ENCODE measurements at places on chromosomes 16 and 17.

- no peak for DNase-seq
These were observed 3.1 kb downstream of the ZNF843 start for GRCh38 chr16:31439519-31439918.

DNA sequence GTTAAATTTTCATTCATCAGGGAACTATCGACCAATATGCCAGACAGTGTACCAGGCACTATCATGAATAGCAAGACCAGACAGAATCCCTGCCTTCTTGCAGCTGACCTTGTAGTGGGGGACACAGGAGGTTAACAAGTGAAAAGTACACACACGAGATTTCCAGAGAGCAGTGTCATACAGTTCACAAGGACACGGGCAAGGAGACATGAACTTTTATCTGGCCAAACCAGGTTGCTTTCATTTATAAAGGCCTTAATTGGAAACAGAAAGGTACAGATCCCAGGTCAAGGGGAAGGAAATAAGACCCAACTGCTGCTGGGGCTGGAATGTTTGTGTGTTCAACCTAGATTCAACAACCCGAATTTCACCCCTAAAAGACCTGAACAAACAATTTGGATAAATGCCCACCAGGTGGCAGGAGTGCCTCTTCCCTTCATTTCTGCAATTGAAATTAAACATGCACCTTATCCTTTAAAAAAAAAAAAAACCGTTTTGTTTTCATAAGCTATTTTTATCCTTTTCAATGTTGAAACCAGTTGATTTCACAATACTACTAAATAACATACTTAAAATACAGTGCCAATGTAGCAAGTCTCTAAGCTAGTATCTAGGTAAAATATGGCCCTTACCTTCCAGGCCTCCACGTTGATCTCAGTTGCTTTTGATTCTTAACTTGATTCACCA lies 65.9 kb downstream of the EMP2 start:
- DNase-seq = peak; percentile 46

GRCh38 chr17:55236316-55236715 lies 28.4 kb upstream of the HLF start:
- DNase-seq = no peak

GRCh38 chr16:59907611-59908010 lies 1173.5 kb upstream of the GOT2 start:
- DNase-seq = no peak

- peak; percentile 47 for DNase-seq
These were observed 26.5 kb upstream of the C16orf87 start for GRCh38 chr16:46857368-46857945.

- no peak for DNase-seq
These were observed 11.7 kb downstream of the PRKCA start for GRCh38 chr17:66313995-66314659.

- DNase-seq = peak; percentile 4
These were observed 62.9 kb upstream of the CPHXL start for GRCh38 chr16:75789237-75789636.

- no peak for DNase-seq
These were observed 610.0 kb upstream of the CDH11 start for GRCh38 chr16:65731833-65732232.

DNA sequence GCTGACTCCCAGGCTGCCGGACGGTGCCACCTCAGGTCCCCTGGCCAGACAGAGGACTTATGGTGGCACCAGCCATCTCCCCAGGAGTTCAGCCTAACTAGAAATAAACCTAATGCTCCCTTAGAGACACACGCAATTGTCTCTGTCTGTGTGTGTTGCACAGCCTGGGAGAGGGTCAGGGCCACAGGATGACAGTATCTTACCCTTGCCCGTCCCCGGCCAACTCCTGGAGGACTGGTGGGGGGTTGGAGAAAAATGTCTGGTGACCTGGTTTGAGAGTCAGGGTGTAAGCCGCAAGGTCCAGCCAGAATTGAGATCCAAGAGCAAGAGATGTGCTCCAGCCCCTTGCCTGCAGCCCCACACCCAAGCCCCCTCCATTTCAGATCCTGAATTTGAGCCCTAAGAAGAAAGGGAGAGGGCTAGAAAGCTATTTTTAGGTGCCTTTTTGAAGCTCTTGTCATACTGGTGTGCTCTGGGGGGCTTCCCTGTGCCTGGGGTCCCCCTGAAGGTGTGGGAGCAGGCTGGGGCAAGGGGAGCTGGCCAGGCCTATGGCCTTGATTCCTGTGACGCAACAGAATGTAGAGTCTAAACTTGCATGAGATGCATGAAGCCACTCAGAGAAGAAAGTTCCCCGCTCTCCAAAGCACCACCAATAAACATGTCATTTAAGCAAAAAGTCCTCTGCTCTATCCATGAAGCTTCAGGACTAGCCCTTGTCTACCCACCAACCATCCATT lies 12.9 kb downstream of the ZNF319 start:
- no peak for DNase-seq

- no peak for DNase-seq
These were observed 50.5 kb upstream of the CCL1 start for GRCh38 chr17:34413443-34414119.

DNA sequence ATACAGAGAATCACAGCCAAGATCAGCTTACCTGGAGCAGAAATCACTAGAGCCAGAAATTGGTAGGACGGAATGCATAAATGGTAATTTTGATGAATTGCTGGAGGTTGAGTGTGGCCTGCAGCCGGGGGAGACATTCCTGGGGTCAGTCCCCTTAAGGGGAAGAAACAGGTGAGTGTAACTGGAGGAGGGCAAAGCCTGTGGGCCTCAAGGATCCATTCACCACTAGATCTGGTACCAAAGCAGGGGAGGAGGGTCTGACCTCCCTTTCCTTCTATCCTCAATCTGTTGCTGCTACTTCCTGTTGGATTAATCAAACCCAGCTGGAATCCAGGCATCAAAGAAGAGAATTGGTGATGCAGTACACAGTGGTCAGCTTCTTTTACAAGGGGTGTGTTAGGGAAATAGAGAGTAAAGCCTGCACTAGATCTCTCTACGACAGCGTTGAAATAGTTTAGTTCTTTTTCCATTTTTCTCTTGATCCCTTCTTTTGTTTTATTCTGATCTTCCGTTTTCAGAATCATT lies 8.6 kb upstream of the ABCA9 start:
- no peak for DNase-seq

DNA sequence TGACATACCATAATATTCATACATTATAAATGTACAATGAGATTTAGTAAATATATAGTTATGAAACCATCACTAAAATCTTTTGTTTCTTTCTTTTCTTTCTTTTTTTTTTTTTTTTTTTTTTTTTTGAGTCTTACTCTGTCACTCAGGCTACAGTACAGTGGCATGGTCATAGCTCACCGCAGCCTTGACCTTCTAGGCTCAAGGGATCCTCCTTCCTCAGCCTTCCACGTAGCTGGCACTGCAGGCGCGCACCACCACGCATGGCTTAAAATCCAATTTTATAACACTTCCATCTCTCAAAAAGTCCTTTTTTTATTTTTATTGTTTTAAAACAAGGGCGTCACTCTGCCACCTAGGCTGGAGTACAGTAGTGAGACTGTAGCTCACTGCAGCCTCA lies 41.1 kb downstream of the ZNRF1 start:
- DNase-seq = no peak

- DNase-seq = no peak
These were observed 13.2 kb downstream of the GRIN2A start for GRCh38 chr16:10169031-10169430.

- no peak for DNase-seq
These were observed 17.3 kb downstream of the CRYBA1 start for GRCh38 chr17:29263916-29264315.

DNA sequence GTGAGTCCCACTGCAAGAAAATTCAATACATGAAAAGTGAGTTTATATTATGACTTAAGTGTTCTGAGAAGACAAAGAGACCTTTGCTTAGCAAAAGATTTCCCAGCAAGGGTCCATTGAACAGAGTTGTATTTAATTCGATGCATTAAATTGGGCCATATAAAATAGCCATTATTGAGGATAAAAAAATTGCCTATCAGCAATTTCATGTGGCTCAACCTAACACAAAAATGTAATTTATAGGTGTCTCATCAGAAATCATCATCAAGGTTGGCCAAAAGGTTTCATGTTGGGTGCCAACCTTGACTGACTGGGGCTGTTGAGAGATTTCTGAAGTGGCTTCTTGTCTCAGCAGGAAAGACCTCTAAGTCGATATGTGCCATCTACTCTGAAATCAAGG lies 84.8 kb upstream of the TOX3 start:
- no peak for DNase-seq

DNA sequence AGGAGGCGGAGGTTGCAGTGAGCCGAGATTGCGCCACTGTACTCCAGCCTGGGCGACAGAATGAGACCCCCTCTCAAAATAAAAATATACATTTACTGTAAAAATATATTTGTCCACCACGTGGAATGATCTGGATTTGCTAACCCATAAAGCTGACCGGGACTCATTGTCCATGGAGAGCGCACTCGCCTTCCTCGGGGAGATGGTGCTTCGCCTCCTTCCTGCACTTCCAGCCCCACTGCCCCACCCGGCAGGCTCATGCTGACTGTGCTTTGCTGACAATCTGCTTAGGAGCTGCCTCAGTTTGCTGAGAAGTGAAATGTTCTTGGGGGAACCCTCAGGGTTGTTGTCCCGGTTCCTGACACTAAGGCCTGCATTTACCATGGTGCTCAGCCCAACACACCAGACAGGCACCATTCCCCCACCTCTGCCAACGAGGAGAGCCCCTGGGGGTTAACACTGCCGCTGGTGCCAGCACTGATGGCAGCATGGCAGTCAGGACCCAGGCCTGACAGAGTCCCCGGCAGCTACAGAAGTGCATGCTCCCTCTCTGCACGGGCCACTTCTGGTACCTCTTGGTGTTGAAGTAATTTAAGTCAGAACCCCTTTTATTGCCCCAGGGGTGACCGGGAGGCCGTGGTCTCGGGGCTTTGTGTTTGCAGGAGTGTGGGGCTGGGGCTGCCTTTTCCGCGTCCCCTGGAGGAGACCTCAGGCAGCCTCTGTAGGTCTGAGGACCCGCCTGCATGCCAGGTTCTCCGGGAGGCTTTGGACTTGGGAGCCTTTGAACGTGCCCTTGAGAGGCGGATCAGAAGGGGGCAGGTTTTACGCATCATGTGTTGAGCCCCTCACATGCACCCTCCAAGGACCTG lies 2.5 kb downstream of the NUBP2 start:
- DNase-seq = no peak

DNA sequence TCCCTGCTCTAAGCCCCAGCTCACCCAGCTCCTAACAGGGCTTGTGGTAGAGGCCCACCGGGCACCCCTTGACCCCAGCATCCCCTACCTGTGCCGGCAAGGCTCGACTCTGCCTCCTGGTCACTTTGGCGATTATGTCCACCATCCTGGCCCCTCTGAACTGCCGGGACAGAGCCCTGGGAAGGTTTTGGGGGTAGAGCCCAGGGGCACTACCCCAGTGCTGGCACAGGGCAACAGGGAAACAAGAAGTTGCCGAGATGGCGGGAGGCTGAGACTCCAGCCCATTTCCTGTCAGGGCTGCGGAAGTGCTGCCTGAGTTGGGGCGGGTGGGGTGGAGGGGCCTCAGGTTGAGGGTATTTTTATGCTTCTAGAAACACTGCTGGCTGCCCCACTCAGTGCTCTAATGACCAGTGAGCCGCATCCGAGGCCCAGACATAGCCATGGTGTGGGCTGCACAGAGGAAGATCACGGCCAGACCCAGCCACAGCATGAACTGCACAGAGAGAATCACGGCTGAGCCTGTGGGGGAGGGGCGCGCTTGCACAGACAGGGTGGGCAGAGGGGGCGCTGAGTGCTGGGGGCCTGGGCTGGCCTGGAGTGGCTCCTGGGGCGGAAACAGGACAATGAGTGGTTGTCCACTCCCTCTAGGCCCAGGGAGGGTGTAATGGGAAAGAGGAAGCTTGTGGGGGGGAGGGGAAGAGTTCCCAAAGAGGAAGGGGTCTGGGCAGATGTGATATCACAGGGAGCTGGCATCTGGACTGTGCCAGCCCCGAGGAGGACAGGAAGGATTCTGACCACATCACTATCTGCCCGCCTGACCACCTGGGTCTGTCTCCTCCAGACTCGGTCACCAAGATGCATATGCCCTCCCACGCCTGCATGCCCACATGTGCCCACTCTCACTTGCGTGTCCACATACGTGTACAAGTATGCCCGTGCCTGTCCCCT lies 22.3 kb downstream of the ARHGAP27 start:
- DNase-seq = no peak

DNA sequence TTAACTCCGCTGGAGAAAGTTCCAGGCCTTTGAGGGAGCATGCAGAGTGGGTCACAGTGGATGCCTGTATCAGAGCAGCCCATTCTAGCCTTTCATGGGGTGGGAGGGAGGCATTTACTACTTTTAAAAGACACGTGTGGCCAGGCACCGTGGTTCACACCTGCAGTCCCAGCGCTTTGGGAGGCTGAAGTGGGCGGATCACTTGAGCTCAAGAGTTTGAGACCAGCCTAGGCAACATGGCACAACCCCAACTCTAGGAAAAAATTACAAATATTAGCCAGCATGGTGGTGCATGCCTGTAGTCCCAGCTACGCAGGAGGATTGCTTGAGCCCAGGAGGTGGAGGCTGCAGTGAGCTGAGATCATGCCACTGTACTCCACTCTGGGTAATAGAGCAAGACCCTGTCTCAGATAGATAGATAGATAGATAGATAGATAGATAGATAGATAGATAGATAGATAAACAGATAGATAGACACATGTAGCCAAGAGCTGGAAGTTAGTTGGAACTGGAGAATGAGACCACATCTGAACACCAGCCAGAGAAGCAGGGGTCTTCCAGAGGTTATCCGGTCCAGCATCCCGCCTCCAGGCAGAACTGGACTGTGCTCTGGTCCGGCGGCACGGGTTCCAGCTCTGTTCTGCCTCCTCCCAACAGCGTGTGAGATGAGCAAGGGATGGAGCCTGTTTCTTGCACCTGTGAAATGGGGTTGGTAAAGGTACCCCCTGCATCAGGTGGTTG lies 3.6 kb downstream of the ADCY7 start:
- no peak for DNase-seq

DNA sequence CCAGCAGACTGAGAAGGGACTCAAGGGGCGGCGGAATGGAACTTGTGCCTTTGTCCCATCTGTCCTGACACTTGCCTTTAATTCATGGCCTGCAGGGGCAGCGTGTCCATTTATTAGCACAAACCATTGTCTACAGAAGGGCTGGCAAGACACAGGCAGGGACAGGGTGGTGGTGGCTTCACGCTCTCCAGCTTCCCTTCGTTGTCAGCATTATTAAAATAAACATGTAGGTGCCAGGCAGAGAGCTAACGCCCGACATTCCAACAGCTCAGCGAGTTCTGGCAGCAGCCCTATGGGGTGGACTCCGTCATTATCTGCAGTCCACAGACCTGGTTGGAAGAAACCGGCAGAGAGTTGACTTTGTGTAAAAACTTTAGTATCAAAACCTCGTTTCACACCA lies 16.3 kb downstream of the DNAI2 start:
- no peak for DNase-seq

DNA sequence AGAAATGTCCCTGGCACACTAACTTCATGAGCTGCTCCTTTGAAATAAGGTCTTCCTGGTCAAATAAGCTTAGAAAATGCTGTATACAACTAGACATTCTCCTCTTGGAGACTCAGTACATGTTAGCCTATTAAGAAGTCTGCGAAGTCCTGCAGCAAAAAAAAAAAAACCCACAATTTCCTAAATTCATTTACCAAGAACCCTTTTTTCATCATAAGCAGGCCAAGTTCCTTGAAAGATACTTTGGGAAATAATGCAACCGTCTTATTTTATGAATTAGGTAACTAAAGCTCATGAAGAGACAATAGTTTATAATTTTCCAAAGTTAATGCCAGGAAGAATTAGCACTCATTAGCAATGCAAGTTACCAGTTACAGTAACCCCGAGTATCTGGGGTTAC lies 49.0 kb upstream of the HAS3 start:
- DNase-seq = no peak
